ENCODE measurements at places on chromosomes 13 and 19. TPM values are rescaled to one million over a fixed set of nuclear protein-coding genes. Genes with fewer than 3 reads are reported as not detected.

- no peak for DNase-seq
Observed at GRCh38 chr13:49527123-49527522, 31.4 kb downstream of the PHF11 start.

Gene LRRC63
- total RNA-seq: under 0.01 TPM

GRCh38 chr19:51141181-51141580 is 920 bp upstream of the SIGLEC7 start:
- DNase-seq: no peak

GRCh38 chr13:74104661-74105275 is 29.4 kb downstream of the KLF12 start:
- DNase-seq: no peak

GRCh38 chr19:45467115-45467455 is 711 bp upstream of the FOSB start:
- peak; percentile 30 for DNase-seq

- peak; percentile 45 for DNase-seq
Observed at GRCh38 chr13:76622315-76623040, 263.7 kb downstream of the KCTD12 start.

Gene ZNF582
- 2.6 TPM for total RNA-seq

- DNase-seq: no peak
Observed at GRCh38 chr13:26961890-26962615, 201.5 kb upstream of the GPR12 start.

Gene SMIM17
- total RNA-seq: not detected

Gene SMIM44
- not detected for total RNA-seq

GRCh38 chr19:1810439-1811160 is 1.5 kb downstream of the ATP8B3 start:
- no peak for DNase-seq

DNA sequence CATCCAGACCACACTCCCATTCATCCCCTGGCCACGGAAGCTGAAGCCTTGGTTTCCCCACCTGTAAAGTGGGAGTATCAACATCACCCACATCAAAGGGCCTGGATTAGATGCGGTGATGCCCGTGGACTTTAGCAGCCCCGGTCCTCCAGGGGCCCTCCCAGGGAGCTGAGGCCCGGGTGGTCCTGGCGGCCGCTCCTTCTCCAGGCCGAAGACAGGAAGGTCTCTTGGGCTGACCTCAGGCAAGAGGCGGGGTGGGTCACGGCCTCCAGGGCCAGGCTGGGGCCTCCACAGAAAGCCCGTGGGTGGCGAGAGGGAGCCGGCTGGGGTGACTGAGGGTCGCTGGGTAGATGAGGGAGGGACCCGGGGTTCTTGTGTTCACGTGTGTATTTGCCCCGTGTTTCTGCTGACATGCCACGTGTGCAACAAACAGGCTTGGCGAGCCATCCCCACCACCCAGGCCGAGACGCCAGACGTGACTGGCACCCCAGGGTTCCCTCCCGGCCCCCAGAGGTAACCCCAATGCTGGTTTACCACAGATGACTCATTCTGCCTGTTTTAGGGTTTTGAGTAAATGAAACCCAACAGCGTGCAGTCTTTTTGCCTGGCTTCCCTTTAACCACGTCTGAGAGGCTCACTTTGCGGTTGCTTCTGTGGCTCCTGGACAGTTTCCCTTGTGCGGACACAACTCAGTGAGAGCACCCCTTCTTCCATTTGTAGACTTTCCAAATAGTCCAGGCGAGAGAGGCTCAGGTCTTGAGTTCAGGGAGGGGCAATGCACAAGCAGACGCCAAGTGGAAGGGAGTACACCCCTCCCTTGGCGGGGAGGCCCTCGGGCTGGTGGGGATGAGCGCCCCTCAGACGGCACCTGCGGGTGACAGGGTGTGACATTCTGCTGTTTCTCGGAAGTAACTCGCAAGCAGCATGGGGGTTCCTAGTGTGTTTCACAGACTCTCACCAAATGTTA is 42.9 kb downstream of the C13orf46 start:
- no peak for DNase-seq

DNA sequence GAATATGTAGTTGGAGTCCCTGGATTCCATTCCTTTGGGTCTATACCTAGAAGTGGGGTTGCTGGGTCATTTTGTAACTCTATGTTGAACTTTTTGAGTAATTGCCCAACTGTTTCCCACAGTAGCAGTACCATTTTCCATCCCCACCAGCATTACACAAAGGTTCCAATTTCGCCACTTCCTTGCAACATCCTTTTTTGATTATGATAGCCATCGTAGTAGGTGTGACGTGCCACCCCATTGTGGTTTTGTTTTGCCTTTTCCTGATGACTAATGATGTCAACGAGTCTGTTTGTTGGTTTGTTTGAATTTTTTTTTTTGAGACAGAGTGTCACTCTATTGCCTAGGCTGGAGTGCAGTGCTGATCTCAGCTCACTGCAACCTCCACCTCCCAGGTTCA is 3.3 kb upstream of the PEX11G start:
- peak; percentile 78 for DNase-seq

GRCh38 chr19:30376272-30376671 is 4.1 kb downstream of the ZNF536 start:
- DNase-seq: no peak

GRCh38 chr19:44735011-44735410 is 13.5 kb upstream of the BCL3 start:
- no peak for DNase-seq

DNA sequence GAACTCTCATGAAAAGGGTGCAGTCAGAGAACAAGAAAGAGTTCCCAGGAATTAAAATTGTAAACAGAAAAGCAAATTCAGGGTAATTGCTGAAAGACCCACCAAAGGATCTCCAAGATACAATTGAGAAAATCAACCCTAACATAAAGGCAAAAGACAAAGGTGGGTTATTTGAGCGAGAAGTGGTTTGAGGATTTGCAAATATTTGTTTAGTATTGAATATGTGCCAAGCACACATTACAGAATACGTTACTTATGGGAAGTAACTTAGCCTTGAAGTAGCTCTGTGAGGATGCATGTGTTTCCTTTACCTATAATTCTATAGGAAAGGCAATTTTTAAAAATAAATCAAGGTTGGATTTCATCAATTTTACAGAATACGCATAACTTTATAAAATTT is 10.0 kb upstream of the CEACAM21 start:
- DNase-seq: no peak

DNA sequence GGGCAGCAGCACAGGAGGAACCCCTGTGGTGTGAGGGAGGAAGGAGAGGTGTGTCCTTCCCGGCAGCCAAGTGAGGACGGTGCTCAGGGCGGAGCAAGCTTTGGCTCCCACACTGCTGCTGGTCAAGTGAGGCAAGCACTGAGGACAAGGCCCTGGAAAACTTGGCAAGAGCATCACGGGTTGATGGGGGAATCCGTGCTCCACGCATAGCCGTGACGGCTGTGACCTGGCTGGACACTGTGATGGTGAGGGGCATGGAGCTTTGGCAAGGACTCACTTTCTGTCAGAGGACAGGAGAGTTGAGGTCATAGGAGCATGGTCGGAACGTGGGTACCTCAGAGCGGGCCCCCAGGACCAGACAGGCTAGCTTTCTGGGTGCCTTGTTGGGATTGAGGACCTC is 29.0 kb upstream of the SLC15A1 start:
- no peak for DNase-seq

GRCh38 chr13:90999401-90999800 is 348.1 kb upstream of the MIR17HG start:
- DNase-seq: no peak

DNA sequence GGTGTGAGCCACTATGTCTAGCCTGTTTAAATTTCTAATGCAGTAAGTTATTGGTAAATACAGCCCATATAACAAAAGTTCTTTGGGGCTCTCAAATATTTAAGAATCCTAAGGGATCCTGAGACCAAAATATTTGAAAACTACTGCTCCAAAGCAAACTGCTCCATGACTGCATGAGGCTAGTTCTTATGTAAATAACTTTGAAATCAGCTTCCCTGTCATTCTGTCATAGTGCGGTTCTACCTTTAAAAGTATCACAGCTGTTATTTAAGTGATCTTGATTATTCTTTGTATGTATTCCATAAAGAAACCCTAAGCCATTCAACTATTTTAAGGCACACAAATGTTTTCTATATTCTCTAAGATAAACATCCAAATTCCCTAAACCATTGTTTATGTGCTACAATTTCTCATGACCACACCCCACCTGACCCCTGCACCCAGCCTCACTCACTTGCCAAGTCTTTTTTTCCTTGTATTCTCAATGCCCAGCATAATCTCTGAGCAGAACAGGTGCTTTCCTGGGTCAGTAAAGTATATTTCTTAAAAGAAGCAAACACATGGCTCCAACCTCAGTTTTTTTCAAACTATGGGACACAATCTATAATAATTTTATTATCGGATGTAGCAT is 146.6 kb downstream of the RNF17 start:
- peak; percentile 26 for DNase-seq

Gene LILRA6
- total RNA-seq: not detected

- peak; percentile 43 for DNase-seq
Observed at GRCh38 chr13:29953542-29953941, 103.1 kb upstream of the UBL3 start.

- DNase-seq: peak; percentile 45
Observed at GRCh38 chr13:77896536-77896935, 22.1 kb downstream of the EDNRB start.

- no peak for DNase-seq
Observed at GRCh38 chr19:35279985-35280821, 2.1 kb upstream of the HAMP start.

- no peak for DNase-seq
Observed at GRCh38 chr13:63190219-63190618, 1774.6 kb upstream of the PCDH20 start.

GRCh38 chr19:52638601-52639000 is 446 bp upstream of the ZNF83 start:
- peak; percentile 62 for DNase-seq

DNA sequence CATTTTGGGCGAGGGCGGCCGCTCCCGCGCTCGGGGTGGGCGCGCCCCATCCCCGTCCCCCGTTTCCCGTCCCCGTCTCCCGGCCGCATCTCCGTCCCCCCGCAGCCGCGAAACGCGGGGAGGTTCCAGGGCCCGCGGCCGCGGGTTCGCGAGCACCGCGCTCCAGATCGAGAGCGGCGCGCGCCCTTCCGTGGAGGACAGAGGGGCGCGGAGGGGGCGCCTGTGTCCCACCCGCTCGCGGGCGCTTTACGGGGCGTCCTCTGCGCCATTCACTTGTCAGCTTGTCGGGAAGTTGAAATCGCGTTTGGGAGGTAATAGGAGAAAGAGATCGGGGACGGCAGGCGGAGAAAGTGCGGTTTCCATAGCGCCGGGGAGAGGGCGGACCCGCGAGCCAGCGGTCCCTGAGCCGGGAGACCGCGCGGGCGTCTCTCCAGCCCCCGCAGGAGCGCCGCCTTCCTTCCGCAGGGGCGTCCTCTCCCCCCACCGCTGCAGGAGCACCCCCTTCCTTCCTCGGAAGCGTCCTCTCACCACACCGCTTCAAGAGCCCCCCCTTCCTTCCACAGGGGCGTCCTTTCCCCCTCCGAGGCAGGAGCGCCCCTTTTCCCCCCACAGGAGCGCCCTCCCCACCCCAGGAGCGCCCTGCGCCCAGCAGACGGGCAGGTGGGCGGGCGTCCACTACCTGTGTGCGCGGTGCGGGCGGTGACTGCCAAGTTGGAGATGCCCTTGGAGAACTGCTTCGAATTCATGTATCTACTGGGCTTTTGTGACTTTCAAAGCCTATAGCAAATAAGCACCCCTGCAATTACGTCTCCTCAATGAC is 962 bp upstream of the IRS2 start:
- peak; percentile 53 for DNase-seq

DNA sequence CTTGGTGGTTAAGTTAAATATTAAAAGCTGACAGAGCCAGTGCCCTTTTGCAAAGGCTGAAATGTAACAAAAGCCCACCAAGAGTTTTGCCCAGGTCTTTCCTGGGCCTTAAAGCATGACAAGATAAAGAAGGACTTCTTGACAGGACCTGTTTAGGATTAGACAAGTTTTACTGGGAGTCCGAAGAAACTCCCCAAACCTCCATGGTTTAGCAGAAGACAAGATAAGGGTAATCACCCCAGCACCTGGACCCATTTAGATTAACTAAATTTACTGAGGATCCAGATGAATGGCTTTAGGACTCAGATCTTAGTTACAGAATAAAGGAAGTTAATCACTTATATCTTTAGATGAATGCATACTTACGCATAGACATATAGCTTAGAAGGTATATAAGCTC is 14.8 kb upstream of the UFM1 start:
- DNase-seq: no peak

GRCh38 chr13:86881390-86881789 is 789.8 kb upstream of the SLITRK5 start:
- no peak for DNase-seq

Gene DMRTC2
- total RNA-seq: not detected

Gene ALOX5AP
- 0.43 TPM for total RNA-seq

DNA sequence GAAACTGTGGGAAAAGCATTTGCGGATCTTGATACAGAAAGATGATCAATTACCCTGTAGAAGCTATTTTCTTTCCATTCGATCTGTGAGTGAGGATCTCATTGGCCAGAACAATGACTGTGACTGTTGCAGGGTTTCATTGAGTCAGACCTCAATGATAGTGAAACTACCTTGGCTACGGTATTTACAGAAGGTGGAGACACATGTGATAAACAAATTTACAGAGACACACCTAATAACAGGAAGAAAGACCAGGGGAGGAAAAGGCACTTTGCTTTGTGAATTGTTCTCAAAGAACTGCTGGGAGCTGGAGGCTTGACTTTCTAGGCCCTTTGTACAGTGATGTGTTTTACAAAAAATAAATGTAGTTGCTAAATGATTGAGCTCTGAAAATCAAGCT is 19.9 kb upstream of the ARGLU1 start:
- DNase-seq: no peak

Gene NCAN
- total RNA-seq: not detected

DNA sequence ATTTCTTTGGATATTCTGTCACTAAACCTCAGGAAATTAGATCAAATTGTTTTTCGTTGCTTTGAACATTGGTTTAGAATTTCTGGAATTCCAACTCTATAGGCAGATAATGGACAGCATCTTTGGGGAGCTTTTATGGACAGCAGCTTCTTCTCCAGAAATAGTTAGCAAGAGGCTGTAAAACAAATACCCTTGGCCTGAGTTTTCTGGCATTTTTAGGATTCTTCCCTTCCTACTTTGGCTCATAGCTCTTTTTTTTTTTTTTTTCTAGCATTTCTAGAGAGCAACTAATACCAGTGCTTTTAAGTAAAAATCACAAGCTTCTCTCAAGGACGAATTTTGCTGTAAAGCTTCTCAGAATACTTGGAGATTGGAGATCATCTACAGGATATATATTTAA is 169.8 kb upstream of the SPRY2 start:
- no peak for DNase-seq

Gene FAAP24
- 1.6 TPM for total RNA-seq

DNA sequence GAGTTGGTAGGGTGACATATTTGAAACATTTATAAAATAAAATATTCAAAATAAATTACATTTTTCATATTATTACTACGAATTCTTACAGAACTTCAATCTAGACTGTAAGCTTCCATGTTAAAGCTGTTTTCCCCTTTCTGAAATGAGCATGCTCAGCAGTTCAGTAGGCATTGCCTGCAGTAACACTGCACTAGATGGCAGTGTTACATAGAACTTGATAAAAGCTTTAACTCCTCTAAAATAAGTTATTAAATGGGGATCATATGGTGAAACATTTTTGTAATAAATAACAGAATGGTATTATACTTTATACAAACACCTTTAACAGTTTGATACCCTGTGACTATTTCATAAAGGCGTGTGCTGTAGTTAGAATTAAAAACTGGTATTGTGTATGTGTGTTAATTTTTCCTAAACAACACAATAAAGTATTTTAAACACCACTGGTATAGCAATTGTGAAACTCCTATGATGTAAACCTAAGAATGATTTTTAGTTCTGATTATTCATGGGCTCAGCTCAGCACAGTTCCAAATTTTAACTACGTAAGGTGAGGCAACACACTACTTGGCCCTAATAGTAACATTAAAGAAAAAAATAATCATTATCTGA is 11.6 kb upstream of the GPR18 start:
- DNase-seq: peak; percentile 80

- DNase-seq: no peak
Observed at GRCh38 chr13:85527316-85527715, 271.9 kb downstream of the SLITRK6 start.

Data from fibroblast of villous mesenchyme (primary cell).